Stimulated activated CD4-positive, alpha-beta T cell treated with anti-CD3 and anti-CD28 coated beads, Interleukin-2, amount 100 ng/mL, for 48 hours (primary cell): ENCODE measurements at places on chromosomes 16 and 17.
A peak's percentile ranks its signal among the peaks of the same experiment; 100 is the strongest.

DNA sequence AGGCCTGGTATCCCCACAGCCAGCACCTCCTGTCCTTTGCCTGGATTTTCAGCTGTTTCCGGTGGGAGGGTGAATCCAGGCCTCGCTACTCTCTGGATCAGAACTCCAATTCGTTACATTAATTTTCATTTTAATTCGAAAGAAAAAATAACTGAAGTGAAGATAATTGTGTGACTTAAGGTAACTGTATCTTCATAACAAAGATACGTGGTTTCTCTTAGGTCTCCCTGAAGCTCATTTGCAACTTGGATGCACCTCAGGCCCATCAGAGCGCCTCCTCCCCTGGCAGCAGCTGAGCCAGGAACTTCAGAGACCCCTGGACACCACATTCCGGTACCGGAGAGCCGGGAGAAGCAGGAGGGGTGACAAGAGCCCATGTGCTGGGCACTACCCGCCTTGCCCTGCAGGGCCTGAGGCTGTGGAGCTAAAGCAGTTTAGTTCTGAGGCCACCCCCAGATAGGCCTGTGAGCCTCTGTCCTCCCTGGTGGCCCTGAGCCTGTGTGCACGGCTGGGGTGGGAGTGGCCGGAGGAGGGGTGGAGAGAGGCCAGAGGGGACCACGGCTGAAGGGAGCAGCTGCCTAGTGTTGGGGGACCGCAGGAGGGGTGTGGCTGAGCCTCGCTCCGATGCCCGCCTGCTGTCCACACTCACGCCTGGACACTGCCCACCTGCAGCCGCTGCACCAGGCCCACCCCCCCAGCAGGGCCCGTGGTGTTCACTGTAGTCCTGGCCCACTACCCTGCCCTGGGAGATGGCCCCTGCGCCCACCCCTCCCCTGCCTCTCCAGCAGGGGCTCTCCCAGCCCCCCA is 11.4 kb upstream of the DUS1L start:
- no peak for DNase-seq

- DNase-seq: no peak
These were observed 384.6 kb downstream of the CNTNAP4 start for GRCh38 chr16:76661691-76662235.

DNA sequence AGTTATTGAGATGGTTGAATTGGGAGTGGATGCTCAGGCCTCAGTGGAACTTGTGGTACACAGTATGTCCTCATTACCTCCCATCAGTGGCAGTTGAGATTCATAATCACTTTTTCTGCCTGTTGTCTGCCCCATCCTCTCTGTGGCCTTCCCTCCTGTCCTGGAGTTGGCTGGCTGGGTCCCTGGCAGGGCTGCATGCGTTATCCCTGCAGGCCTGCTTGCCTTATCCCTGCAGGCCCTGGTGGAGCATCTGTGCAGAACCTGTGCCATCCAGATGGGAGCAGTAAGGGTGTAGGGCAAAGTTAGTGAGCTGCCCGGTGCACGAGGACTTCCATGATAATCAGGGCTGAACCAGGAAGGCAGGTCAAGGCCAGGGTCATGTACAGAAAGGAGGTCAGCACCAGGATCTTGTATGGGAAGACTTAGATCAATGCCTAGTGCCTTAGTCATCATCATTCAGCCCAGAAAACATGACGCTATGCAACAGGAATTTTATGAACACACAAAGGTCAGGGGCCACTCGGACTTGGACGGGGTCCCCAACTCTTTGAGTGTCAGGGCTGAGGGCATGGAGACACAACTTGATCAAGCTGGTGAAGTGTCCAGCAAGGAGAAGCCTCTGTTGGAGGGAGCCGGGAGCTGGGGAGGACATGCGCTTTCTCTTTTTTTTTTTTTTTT is 47.2 kb downstream of the ABCC1 start:
- no peak for DNase-seq

DNA sequence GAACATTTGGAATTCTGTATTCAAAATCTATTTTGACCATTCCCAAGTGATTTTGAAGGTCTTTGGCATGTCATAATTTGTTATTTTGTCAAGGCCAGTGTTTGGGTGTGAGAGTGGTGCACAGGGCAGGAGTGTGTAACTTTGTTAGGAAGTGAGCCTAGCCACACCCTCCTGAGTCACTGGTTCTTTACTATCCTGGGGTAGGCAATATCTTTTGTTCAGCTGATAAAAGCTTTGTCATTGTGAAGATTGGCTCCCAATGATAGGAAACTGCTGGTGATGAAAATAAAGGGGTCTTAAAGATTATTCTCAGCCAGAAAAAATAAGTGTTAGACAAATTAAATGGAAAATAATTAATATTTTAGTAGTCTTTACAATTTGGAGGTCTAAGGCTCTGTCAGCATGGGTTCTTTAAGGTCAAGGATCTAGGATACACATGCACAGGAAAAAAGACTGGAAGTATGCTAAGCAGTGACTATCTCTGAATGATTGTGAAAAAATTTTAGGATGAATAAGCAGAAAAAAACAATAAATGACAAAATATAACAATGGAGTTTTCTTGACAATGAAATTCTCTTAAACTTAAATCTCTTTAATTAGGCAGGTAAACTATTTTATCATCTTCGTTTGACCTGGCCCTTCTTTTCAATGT is 5.1 kb downstream of the UBN1 start:
- DNase-seq: no peak

DNA sequence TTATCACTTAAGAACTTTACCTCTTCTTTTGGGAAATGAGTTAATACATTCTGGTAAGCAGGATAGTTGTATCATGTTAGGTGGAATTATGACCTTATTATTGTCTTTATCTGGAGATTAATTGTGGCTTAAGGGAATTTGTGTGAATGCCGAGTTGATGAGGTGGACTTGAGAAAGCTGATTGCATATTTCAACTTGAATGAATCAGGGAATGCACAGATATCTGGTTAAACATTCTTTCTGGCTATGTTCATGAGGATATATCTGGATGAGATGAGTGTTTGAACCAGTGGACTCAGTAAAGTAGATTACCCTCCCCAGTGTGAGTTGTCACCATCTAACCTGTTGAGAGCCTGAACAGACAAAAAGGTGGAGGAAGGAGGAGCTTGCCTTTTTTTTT is 326.1 kb upstream of the GOT2 start:
- no peak for DNase-seq

GRCh38 chr16:26316683-26317464 is 625.1 kb downstream of the HS3ST4 start:
- DNase-seq: no peak

DNA sequence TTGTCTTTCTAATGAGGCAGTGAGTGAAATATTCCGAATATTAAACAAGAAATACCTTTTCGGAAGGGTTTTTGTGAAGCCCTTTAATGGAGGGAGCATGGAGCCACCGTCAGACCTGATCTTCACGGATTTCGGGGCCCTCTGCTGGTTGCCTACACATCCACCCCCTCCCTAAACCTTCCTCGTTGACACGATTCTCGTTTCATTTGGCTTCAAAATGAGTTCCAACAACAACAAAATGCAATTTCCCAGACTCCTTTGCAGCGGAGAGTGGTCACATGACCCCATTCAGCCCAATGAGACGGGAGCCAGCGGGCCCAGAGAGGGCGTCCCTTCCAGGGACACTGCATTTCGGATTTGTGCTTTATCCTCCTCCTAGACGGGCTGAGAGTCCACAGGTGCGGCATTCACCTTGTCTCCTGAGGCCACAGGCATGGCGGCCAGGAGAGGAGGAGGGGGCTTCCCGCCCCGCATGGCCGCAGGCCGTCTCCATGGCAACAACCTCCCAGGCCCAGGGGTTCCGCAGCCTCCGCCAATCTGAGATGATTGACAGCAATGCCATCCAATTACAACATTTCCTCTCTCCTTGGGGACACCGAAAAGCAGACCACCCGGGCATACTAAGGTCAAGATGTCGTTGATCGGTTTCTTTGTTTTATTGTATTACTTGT is 259.8 kb downstream of the C16orf95 start:
- no peak for DNase-seq

- no peak for DNase-seq
These were observed 6.7 kb downstream of the PRSS36 start for GRCh38 chr16:31143011-31143693.

DNA sequence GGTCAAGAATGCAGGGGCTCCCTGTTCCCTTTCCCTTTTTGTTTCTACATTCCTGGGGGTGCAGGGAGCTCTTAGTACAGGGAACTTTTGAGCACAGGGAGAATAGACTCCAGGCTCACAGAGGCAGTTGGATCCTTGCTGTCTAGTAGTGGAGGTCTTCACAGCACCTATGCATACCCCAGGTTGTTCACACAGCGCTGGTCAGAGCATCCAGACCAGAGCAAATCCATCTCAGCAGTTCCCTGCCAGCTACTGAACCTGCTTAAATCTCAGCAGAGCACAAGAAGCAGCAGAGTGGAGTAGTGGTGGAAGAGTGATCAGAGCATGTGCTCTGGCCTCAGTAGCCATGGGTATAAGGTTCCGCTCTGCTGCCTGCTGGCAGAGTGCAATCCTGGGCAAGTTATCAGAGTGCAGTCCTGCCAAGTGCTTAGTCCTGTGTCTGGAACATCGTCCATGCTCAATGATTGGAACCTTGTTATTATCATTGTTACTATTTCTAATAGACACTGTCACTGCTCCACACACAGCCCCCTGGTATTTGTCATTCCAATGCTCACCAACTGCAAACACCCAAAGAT is 220.4 kb downstream of the CBLN1 start:
- no peak for DNase-seq

GRCh38 chr17:3961564-3962047 is 2.6 kb downstream of the ATP2A3 start:
- DNase-seq: no peak

- no peak for DNase-seq
These were observed 1.1 kb upstream of the CD19 start for GRCh38 chr16:28930652-28931051.

- DNase-seq: no peak
These were observed 1.5 kb downstream of the ATPAF2 start for GRCh38 chr17:18037486-18037885.

DNA sequence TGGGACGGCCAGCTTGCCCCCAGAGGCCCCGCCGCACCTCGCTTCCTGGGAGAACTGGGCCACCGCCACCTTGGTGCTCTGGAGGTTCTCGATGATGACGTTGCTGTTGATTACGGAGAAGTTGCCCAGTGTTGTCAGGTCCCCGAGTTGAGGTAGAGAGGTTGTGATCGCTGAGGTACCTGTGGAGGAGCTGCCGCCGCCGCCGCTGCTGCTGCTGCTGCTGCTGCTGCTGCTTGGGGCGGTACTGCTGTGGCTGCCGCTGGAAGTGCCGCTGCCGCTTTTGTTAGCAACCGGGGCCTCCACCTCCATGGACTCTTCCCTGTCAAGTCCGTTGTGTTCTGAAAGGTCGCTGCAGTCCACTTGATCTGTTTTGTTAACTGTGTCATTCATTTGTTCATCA is 9.5 kb downstream of the SALL1 start:
- DNase-seq: no peak

- DNase-seq: peak; percentile 45
These were observed 60.4 kb downstream of the BAIAP2 start for GRCh38 chr17:81095383-81095762.

DNA sequence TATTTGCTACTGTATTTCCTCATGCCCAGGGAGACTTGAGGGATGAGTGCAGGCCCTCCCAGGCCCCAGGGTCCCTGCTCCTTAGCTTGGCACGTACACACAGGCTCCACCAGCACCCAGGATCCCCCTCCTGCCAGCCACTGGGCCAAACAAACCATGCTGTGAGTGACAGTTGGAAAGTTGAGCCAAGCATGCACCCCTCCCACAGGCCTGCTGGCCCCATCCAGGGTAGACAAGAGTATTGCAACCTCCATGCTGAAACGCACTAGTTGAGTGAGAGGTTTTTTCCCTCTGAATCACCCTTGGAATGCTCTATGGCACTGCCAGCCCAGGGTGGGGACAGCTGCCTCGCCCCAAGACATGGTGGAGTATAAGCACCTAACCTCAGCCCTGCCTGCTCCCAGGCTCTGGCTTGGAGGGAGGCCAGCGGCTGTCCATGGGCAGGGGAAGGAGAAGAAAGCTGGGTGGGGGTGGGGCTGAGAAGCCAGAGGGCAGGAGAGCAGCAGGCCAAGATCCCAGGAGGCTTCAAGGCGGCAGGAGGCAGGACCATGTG is 49.6 kb downstream of the PITPNM3 start:
- DNase-seq: no peak

GRCh38 chr17:327971-328370 is 24.6 kb downstream of the RPH3AL start:
- no peak for DNase-seq

DNA sequence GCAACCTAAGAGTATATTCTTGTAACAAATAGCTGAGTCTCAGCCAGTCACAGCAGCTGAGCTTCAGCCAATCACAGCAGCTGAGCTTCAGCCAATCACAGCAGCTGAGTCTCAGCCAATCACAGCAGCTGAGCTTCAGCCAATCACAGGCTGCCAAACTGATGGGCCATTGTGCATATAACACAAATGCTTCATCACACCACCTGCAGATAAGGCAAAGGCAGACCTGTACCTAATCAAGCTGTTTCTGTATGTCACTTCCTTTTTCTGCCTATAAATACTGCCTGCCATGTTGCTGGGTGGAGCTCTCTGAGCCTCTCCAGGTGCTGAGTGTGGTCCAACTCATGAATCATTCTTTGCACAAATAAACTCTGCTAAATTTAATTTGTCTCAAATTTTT is 19.9 kb downstream of the MYH13 start:
- no peak for DNase-seq

DNA sequence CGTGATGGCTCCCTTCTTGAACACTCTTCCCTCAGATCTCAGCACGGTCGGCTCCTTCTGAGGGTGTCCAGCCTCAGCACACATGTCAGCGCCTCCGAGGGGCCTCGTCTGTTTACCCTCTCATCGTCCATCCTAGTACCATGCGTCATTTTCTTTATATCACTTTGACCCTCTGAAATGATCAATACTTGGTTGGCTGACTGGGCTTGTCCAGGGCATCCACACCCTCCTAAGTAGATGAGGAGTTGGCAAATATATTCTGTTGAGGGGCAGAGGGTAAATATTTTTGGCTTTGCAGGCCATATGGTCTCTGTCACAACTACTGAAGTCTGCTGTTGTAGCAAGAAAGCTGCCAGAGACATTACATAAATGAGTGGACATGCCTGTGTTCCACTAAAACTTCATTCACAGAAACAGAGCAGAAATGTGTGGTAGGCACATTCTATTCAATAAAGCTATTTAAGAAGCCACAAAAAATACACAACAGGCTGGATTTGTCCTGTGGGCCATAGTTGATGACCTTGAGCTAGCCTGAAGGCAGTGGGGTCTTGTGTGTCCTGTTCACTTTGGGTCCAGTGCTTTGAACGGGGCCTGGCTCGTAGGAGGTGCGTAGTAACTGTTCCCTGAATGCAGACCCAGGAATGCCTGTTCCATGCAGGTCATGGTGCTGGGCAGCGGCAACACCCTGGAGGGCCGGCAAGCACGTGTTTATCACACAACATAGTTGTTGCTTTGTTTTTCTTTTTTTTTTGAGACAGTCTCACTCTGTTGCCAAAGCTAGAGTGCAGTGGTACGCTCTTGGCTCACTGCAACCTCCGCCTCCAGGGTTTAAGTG is 185.8 kb downstream of the SNX29 start:
- no peak for DNase-seq

DNA sequence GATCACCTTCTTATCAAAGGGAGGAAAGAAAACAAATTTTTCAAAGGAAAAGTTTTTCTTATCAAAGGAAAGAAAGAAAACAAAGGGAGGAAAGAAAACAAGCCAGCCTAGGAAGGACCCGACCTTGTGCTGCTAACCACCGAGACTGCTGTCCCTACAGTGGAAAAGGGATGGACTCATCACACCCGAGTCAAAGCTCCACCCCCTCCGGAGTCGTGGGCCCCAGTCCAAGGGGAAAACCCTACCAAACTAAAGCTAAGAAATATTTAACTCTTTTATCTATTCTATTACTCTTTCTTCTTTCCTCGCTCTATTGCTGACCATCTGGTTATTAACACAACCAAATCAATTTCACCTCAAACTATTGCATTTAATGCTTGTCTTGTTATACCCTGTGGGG is 6.1 kb upstream of the ENDOV start:
- no peak for DNase-seq
